ENCODE measurements at places on chromosomes 11 and 22.
A peak's percentile ranks its signal among the peaks of the same experiment; 100 is the strongest.

GRCh38 chr22:23376256-23376655 lies 195.9 kb downstream of the BCR start:
- no peaks in the 10 kb centered on the region for H3K4me1 ChIP-seq
- no peaks in the 10 kb centered on the region for H3K27me3 ChIP-seq
- H3K27ac ChIP-seq = no peak overlapping the region
- no peak overlapping the region for H3K4me3 ChIP-seq

GRCh38 chr11:27812341-27812740 lies 112.1 kb upstream of the BDNF start:
- no peaks in the 10 kb centered on the region for H3K36me3 ChIP-seq
- no peaks in the 10 kb centered on the region for H3K4me1 ChIP-seq
- H3K27me3 ChIP-seq = no peaks in the 10 kb centered on the region
- no peak overlapping the region for H3K27ac ChIP-seq
- H3K4me3 ChIP-seq = no peak overlapping the region
- DNase-seq = no peak

GRCh38 chr22:48752451-48753380 lies 1075.0 kb downstream of the BRD1 start:
- DNase-seq = peak; percentile 63
- no peak overlapping the region for H3K27ac ChIP-seq
- no peaks in the 10 kb centered on the region for H3K27me3 ChIP-seq
- H3K36me3 ChIP-seq = no peaks in the 10 kb centered on the region
- H3K4me3 ChIP-seq = no peak overlapping the region
- H3K4me1 ChIP-seq = no peaks in the 10 kb centered on the region

DNA sequence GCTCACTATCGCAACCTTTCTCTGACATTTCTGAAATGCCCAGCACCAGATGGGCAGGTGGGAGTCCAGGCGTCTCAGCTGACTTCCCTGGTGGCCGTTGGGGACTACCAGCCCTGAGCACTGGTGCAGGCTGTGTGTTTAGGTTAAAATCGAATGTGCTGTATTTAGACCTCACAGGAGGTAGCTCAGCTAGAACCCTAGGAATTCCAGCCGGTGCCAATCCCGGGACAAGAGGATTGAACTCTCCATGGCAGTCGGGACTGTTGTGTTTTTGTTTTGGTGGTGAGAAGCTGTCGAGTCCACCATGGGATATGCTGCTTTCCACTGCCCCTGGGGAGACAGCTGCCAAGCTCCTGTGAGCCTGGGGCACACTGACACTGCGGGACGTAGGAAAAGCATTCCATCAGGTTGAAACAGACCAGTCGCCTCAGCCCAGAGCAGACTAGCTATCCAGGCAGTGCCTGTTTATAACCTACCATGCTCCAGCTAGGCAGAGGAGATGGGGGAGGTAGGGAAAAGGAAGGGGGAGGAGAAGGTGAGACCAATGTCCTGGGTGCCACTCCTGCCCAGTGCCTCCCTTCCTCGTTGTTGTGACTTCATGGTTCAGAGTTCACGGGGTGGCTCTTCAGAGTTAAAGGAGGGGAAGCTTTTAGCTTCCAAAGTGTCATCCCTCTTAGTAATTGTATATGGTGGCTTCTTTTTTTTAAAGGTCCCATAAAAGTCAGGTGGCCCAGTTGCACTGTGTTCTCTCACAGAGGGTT lies 53.0 kb downstream of the MICAL2 start:
- peak; percentile 73 for DNase-seq
- peak overlapping the region; percentile 42 for H3K27ac ChIP-seq
- H3K36me3 ChIP-seq = peaks cover 17% of the 10 kb centered on the region
- H3K4me3 ChIP-seq = no peak overlapping the region
- H3K4me1 ChIP-seq = peaks cover 41% of the 10 kb centered on the region

- peaks cover 22% of the 10 kb centered on the region for H3K4me1 ChIP-seq
- no peaks in the 10 kb centered on the region for H3K36me3 ChIP-seq
- DNase-seq = no peak
- peaks cover 14% of the 10 kb centered on the region for H3K27me3 ChIP-seq
Measured at GRCh38 chr22:42283278-42284201, 13.1 kb upstream of the TCF20 start.

- H3K4me1 ChIP-seq = peaks cover 7% of the 10 kb centered on the region
- no peak overlapping the region for H3K27ac ChIP-seq
- no peak overlapping the region for H3K4me3 ChIP-seq
Measured at GRCh38 chr11:117946156-117946841, 17.1 kb upstream of the TMPRSS13 start.

GRCh38 chr11:26072614-26073153 lies 259.2 kb upstream of the ANO3 start:
- H3K36me3 ChIP-seq = no peaks in the 10 kb centered on the region
- no peak overlapping the region for H3K27ac ChIP-seq
- no peaks in the 10 kb centered on the region for H3K4me1 ChIP-seq
- H3K27me3 ChIP-seq = no peaks in the 10 kb centered on the region

DNA sequence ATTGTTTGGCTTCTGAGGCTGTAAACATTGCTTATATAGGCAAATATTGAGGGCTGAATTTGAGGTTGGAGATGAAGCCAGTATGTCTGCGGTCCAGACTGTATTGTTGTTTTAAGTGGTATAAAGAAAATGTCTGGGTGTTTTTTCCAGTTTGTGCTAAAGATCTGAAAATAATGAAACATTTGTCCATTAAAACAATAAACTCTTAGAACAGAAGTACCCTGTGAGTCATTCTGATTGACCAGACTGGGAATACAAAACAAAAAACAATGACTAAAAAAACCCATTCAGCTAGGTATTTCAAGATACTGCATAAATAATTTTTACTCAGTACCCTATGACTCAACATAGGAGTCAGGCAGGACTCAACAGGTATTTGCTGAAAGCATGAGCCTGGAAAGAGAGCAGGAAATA lies 20.4 kb downstream of the ALKBH8 start:
- H3K4me1 ChIP-seq = peaks cover 4% of the 10 kb centered on the region
- H3K27me3 ChIP-seq = no peaks in the 10 kb centered on the region
- no peak for DNase-seq

DNA sequence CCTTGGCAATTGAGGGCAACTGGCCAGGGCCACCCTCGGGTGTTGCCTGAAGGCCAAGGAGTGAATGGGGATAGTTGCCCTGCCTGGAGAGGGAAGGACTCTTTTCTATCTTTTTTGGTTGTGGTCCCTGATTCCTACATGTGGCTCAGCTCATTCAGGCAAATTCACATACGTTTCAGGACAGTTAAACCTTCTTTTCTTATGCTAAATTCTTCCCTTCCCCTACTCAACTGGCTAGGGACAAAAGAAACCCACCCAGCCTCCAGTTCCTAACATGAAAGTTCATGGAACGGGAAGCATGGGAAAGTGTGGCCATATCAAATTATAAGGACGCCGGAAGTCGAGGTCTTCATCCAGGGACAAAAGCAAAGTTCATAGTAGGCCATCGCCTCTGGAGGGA lies 26.3 kb upstream of the APLNR start:
- no peak for DNase-seq
- H3K27me3 ChIP-seq = no peaks in the 10 kb centered on the region

GRCh38 chr11:28939381-28939780 lies 831.2 kb downstream of the METTL15 start:
- H3K4me1 ChIP-seq = no peaks in the 10 kb centered on the region
- no peaks in the 10 kb centered on the region for H3K27me3 ChIP-seq
- H3K36me3 ChIP-seq = no peaks in the 10 kb centered on the region
- DNase-seq = no peak

DNA sequence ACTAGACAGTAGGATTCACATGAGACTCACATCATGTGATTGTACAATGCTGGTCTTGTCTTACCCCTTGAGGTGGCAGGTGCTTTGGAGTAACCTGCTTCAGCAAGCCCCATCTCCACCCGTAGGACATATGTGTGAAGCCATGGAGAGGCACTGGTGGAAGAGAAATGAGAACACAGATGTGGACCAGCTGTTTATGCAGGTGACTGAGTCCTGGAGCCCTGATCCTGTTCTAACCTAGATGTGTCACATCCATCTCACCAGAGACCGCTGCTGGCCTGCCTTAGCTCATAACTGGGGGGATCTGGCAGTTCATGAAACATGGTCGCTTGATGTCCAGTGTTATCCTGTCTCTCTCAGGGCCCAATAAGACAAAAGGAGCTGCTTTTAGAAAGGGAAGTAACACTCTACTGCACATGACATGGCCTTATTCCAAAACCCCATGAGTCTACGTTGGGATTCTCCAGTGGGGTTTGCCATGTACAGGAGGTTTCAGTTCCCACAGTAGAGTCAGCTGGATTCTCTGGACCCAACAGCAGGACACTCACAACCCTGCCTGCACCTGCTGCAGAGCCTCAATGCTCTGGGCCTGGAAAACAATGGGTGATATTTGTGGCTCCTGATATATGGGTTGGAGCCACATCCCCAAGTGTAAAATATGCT lies 62.0 kb downstream of the GGTLC2 start:
- no peaks in the 10 kb centered on the region for H3K4me1 ChIP-seq
- H3K36me3 ChIP-seq = no peaks in the 10 kb centered on the region
- H3K27me3 ChIP-seq = peaks cover 1% of the 10 kb centered on the region
- DNase-seq = no peak

- no peak for DNase-seq
- H3K36me3 ChIP-seq = no peaks in the 10 kb centered on the region
- H3K4me1 ChIP-seq = peaks cover 11% of the 10 kb centered on the region
- no peak overlapping the region for H3K4me3 ChIP-seq
- no peaks in the 10 kb centered on the region for H3K27me3 ChIP-seq
- no peak overlapping the region for H3K27ac ChIP-seq
Measured at GRCh38 chr22:30033901-30034300, 46.4 kb upstream of the HORMAD2 start.

GRCh38 chr11:79623375-79623774 lies 182.5 kb upstream of the TENM4 start:
- H3K27ac ChIP-seq = no peak overlapping the region
- peaks cover 9% of the 10 kb centered on the region for H3K4me1 ChIP-seq
- no peaks in the 10 kb centered on the region for H3K36me3 ChIP-seq
- DNase-seq = no peak
- no peaks in the 10 kb centered on the region for H3K27me3 ChIP-seq
- no peak overlapping the region for H3K4me3 ChIP-seq

- H3K4me1 ChIP-seq = no peaks in the 10 kb centered on the region
- H3K36me3 ChIP-seq = no peaks in the 10 kb centered on the region
- no peaks in the 10 kb centered on the region for H3K27me3 ChIP-seq
- no peak for DNase-seq
- H3K4me3 ChIP-seq = no peak overlapping the region
- H3K27ac ChIP-seq = no peak overlapping the region
Measured at GRCh38 chr11:106288822-106289387, 211.4 kb downstream of the AASDHPPT start.

DNA sequence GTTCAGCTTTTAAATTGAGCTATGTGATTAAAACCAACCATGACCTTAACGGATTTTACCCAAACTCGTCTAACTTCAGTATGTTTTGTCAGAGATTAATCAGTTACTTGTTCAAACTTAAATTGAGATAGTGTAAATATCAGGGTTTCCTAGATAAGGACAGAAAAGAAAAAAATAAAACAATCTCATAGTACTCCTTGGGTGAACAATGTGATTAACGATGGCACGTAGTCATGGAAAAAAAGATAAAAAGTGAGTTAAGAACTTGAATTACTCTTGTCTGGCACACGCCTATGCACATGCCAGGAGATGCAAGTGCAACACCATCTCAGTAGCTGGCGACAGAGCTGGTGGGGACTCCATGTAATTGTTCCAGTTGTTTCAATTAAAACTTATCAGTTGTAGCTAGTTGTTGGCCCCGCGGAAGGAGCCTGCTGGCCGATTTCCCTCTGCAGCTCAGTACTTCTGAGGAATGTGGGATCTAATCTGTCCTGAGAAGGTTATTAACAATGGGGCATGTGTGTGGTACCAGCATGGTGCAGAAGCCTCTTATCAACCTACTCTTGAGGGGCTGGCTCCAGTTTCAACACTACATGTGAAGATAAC lies 3.0 kb downstream of the RASSF10 start:
- H3K4me1 ChIP-seq = peaks cover 29% of the 10 kb centered on the region
- H3K27me3 ChIP-seq = peaks cover 58% of the 10 kb centered on the region
- DNase-seq = no peak

GRCh38 chr11:15624701-15625100 lies 510.0 kb downstream of the INSC start:
- H3K27me3 ChIP-seq = peaks cover 3% of the 10 kb centered on the region
- no peaks in the 10 kb centered on the region for H3K4me1 ChIP-seq
- no peak overlapping the region for H3K27ac ChIP-seq
- no peaks in the 10 kb centered on the region for H3K36me3 ChIP-seq
- DNase-seq = no peak

DNA sequence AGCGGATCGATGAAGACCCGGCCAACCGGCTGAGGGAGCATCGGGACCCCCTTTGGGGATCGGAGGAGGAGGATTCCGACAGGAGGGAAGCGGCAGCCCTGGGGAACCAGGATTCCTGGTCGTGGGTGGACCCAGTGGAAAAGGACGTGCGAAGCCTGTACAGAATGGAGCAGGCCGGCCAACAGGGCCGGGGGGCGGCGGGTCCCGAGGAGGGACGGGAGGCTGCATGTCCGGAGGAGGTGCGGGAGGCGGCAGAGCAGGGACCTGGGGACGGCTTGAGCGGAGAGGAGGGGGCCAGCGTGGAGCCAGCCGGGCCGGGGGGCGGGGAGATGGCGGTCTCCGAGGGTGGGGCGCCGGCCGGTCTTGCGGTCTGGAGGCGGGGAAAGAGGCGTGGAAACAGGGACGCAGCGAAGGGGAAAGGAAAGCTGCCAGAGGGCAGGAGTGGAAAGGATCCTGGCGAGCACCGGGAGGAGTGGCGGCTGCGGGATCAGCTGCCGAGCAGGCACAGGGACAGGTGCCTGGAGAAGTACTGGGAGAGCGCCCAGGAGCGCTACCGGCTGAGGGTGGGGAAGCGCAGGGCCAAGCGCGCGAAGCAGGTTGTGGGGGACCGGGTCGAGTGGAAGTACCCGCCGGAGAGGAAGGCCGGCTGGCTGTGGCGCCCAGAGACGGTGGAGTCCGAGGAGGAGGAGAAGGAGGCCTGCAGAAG lies at the start of gene ANO5:
Gene ANO5, plus strand, starts transcription at position 444 of the 706 bp plus-strand sequence. CDS start 408 bp downstream, outside the sequence.
- no peaks in the 10 kb centered on the region for H3K36me3 ChIP-seq
- peak; percentile 55 for DNase-seq
- peaks cover 16% of the 10 kb centered on the region for H3K4me1 ChIP-seq
- peak within 1 kb of the TSS; percentile 59 for H3K4me3 ChIP-seq
- H3K27me3 ChIP-seq = peaks cover 20% of the 10 kb centered on the region

DNA sequence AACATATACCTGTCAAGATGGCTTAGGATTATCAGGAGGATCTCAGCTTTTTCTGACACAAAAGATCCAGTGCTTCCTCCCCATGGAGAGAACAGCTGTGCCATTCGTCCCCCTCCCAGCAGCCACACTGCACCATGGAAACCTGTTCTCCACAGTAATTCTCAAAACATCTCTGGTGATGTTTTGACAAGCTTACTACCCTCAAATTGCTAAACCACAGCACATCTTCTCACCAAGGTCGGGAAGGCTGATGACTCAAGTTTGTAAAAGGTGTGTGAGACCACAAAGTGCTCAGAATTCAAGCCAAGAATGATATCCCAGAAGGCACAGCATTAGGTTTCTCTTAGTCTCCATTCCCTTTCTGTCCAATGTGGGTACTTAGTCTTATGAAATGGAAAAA lies 3.9 kb upstream of the RAB38 start:
- peaks cover 60% of the 10 kb centered on the region for H3K4me1 ChIP-seq
- H3K27ac ChIP-seq = no peak overlapping the region
- no peaks in the 10 kb centered on the region for H3K36me3 ChIP-seq
- no peaks in the 10 kb centered on the region for H3K27me3 ChIP-seq
- no peak for DNase-seq
- H3K4me3 ChIP-seq = no peak overlapping the region

- no peaks in the 10 kb centered on the region for H3K36me3 ChIP-seq
- DNase-seq = no peak
- H3K27me3 ChIP-seq = no peaks in the 10 kb centered on the region
Measured at GRCh38 chr11:76649851-76650372, 20.6 kb downstream of the LRRC32 start.

Data from suprapubic skin (tissue), 4 donors.